ENCODE measurements at places on chromosomes 4 and X.

DNA sequence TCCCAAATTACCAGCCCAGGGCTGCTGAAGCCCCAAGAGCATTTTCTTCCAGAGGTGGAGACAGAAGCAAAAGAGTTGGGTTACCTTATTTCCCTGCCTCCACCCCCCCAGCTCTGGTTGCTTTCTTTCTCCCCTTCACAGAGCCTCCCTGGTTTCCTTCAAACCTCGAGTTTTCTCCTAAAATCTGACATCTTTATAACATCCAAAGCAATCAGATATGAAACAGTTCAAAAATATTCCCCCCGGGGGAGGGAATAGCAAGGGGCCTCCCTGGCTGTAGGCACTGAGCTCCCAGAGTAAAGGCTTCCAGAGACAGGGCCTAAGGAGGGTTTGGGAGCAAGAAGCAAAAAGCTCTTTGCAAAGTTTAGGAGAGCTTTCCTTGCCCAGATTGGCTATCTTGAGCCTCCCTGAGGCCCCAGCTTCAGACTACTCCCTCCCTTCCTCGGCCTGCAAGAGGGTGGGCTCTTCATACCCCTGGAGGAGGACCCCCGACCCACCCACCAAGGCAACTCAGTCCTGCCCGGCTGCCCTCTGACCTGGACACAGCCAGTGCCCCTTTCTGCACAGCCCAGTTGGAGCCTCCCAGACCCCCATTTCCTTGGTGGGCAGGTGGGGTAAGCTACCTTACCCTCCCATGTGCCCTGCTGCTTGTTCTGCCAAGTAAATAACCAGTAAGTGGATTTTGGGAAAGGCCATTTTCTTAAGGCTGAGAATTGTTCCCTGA lies 7.6 kb downstream of the MAMLD1 start:
- no peak for DNase-seq

DNA sequence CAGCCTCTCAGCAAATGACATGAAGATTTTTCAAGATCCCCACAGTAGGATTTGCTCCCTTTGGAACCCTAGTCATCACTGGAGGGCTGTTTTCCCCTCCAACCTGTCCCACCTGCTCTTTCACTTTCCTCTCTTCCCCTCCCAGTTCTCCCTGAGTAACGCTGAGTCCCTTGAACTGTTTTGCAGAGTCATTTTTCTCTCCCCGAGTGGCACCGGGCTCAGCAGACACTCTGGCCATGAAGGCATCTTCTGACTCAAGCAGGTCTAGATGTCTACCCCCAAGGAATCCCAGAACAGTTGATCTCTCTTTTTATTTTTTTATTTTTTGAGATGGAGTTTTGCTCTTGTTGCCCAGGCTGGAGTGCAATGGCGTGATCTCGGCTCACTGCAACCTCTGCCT lies 52.2 kb downstream of the HTRA3 start:
- DNase-seq: no peak

DNA sequence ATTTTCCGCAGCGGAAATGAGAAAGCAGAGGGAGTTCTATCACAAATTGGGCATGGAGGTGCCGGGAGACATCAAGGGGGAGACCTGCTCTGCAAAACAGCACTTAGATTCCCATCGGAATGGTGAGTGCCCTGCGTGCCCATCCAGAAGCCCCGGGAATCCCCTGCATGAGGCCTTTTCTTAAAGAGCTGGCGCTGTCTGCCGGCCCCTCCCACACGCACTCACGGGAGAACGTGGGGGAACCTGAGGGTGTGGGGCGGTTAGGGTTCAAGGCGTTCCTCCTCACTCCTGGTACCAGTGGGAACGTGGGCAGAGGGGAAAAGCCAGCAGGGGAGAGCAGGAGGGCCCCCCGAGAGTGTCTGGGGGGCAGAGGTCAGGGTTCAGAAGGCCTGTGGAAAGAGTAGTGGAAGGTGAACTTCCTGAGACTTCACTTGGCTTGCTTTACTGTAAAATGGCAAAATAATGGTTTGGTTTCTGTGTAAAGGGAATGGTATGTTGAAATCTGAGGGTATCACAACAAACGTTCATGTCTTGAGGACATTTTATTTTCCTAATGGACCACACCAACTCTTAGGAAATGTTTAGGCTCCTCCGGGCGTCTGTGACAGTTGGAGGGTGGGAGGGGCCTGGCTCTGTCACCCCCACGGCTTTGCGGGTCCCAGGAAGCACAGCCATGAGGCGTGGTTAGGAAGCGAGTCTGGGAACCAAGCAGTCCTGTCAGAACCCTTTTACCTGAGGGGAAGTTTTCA lies 38.0 kb downstream of the PCGF3 start:
- DNase-seq: no peak

GRCh38 chrX:143632625-143633410 lies 3.1 kb downstream of the SLITRK4 start:
- DNase-seq: peak; percentile 25

DNA sequence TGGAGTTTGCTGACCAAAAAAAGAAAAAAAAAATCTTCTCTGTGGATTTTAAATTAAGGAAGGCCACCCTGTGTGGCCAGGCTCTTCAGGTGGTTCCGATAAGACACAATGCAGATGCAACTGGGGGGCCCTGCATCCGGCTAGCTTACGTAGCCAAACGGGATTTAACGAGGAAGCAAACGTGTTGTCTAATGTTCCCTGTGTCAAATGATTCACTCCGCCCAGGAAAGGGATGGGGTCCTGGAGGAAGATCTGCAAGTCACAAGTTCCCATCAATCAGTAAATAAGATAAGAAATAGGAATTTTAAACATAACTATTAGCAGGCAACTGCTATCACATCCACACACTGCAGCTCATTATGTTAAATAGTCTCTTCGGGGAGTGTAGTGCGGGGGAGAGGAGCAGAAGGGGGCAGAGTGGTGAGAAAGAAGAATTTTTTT lies 216.4 kb upstream of the GYPA start:
- DNase-seq: peak; percentile 42

DNA sequence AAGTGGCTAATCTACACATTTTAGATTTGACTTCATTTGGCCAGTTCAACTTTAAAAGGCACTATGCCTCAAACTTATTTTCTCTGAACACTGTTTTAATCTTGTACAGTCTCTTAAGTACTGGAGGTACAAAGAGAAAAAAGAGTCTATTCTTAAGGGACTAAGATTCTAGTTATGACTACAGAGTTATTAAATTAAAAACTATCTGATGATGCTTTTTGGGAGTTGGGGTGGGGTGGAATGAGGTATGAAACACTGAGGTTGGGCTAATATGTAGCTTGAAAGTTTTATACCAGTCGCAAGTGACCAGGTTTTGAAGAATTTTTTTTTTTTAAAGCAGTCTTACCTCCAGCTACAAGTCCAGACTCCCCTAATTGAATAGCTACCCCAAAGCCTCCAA lies 17.7 kb upstream of the GPR34 start:
- no peak for DNase-seq

GRCh38 chr4:66430856-66431255 lies 760.6 kb upstream of the EPHA5 start:
- DNase-seq: no peak

- DNase-seq: no peak
These were observed 40.1 kb downstream of the SORBS2 start for GRCh38 chr4:185771711-185772390.

DNA sequence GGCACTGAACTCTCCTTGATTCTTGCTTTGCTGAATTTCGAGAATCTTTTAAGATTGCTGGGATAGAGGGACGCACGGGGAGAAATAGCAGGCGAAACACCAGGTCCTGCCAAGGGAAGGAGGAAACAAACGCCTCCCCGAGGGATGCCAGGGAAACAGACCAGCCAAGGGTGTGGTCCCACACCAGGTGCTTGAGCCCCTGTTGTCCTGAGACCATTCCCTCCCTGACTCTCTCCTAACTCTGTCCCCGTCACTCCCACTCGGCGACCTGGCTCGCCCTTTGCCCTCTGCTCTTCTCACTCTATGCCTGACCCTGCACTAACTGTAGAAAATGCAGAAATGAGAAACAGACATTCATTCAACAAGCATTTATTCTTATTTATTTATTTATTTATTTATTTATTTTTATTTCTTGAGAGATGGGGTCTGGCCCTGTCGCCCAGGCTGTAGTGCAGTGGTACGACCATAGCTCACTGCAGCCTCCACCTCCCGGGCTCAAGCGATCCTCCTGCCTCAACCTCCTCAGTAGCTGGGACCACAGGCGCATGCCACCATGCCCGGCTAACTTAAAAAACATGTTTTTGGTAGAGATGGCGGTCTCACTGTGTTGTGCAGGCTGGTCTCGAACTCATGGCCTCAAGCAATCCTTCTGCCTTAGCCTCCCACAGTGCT lies 16.2 kb downstream of the CTAG1B start:
- DNase-seq: no peak

GRCh38 chr4:188688956-188689355 lies 549.7 kb downstream of the TRIML1 start:
- no peak for DNase-seq

GRCh38 chr4:187770345-187770744 lies 225.2 kb upstream of the ZFP42 start:
- peak; percentile 46 for DNase-seq

DNA sequence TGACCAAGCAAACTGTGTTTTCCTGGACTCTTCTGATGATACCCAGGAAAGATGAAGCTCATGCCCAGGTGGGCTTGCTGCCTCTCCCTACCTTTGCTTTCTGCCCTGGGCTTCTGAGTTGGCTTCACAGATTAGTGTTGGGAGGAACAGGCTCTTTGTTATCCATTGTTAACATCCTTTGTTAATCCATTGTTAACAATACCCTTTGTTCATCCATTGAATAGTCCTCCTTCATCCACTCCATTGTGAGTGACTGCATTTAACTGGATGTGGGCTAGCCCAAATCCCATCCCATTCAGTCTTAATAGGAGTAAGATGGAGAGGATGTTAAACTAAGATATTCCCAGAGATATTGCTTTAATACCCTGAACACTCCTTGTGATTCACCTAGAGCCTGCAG lies 199.0 kb upstream of the LNX1 start:
- no peak for DNase-seq

DNA sequence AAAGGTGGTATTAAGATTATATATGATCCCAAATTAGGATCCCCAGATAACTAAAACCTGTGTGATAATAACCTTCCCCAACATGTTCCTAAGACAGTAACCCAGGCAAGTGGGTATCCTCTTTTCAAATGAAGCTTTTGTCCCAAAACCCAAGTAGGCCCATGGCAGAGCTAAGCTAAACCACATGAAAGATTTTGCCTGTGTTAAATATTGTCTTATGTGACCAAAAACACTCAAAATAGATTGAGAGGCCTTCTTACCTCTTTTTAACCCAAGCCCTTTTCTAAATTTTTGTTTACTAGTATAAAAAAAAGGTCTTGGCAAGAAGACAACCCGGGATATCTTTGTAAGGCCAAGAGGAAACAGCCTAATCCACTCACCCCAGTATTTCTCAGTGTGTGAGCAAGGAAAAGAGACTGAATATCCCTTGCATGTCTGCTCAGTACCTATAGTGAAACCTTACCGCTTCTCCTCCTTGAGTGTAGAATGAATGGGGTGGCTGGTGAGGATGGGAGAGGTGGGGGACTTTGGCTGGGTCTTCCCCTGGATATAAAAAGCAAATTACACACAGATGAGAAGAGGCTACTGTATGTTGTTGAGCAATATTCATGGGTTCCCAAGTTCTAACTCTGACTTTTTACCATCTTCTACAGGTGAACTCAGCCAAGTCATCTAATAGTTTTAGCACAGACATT lies 188.8 kb upstream of the BMP3 start:
- no peak for DNase-seq

DNA sequence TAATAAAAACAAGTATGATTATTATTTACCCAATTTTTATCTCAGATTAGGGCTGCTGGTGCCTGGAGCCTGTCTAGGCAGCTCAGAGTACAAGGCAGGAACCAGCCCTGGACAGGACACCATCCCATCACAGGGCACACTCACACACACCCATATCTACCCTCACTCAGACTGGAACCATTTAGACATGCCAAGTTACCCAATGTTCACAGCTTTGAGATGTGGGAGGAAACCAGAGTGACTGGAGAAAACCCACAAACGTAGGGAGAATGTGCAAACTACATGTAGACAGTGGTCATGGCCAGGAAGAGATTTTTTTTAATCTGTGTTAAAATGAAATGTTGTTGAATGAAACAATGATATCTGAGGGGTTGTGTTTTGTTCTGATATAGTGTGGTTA lies 35.7 kb upstream of the ADGRA3 start:
- no peak for DNase-seq

DNA sequence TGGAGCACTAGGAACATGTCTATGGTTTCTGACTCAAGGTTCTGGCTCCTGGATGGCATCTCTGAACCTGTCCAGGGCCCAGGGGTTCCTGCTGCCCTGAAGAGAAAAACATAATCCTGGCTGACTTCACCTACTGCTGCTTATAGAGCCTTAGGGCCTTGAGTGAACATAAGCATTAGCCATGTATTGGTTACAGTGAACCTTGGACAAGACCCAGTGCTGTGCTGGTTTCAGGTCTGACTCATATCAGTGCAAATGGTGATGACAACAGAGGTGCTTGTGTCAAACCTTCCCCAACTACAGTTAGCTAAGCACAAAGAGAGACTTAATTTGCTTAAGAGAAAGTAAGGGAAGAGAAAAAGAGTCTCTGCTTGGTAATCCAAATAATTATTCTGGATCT lies 1047.2 kb downstream of the GLUD2 start:
- no peak for DNase-seq

DNA sequence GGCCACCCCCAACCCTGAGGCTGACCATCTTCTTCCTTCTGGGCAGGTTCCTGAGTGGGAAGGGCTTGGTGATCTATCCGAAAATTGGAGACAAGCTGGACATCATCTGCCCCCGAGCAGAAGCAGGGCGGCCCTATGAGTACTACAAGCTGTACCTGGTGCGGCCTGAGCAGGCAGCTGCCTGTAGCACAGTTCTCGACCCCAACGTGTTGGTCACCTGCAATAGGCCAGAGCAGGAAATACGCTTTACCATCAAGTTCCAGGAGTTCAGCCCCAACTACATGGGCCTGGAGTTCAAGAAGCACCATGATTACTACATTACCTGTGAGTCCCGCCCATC lies 9.7 kb downstream of the EFNB1 start:
- no peak for DNase-seq

GRCh38 chr4:4486969-4487368 lies 54.9 kb downstream of the STX18 start:
- DNase-seq: no peak

DNA sequence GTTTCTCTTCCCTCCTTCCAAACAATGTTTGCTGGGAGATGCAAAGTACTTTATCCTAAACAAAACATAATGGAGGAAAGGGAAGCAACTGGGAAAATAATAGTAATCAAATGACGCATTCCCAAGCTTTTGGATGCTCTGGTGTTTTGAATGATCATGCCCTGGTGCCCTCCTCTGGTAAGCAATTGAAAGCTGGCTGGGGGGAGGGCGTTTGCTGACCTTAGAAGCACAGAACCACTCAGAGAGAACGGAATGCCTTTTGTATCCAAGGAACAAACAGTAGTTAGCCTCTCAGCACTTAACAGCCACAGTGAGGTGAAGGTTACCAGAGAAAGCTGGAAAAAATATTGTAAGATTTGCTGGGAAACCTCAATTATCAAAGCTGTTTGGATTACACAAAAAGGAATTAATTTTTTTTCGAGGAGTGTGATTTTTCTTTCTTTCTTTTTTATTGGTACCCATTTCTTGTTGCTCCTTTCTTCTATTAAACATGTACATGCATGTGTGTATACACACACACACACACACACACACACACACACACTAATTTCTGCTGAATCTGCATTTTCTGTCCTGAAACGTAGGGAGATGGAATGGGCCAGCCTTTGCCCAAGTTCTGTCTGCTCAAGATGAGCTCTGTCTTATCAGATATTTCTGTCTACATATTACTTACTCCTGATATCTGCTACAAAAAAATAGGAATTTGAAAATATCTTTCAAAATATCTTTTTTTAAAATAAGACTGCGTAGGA lies 155.8 kb upstream of the IGFBP7 start:
- DNase-seq: no peak

GRCh38 chr4:186554539-186554913 lies 841 bp downstream of the MTNR1A start:
- peak; percentile 64 for DNase-seq

GRCh38 chrX:19593690-19594089 lies 78.4 kb upstream of the MAP3K15 start:
- DNase-seq: peak; percentile 35
